ENCODE measurements at places on chromosomes 2 and 18.

DNA sequence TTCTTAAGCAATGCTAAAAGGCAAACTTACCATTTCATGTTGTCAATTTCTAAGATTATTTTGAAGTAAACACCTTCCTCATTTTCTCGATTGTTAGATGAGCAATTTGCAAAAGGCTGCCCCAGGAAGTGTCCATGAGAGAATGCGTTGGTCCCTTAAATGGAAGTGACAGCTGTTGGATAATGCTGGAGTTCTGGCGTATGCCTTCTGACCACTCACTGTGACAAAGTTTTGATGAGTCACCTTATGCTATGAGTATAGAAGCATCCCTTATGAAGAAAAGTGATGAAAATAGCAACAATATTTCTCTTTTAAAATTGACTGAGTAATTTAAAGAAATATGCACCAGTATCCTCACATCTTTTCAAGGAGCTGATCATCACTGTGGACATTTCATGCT lies 1497.5 kb downstream of the DPP10 start:
- DNase-seq = peak; percentile 43

DNA sequence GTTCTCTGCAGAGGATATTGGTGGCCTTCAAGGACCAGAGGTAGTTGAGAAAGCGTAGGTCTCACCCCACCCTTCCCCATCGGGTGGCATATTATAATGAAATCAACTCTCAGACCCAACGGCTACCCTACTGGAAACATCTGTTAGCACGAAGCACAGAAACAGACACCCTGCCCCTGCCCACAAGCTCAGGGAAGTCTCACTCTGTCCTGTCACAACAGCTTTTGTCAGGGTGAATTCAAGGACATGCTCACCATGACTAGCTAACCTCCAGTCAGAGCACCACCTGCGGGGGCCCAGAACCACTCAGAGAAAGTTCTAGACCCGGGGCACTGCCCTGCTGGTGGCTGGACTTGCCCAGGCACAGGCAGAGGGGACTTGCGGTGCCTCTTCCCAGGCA lies 3.5 kb upstream of the B3GNT7 start:
- no peak for DNase-seq

DNA sequence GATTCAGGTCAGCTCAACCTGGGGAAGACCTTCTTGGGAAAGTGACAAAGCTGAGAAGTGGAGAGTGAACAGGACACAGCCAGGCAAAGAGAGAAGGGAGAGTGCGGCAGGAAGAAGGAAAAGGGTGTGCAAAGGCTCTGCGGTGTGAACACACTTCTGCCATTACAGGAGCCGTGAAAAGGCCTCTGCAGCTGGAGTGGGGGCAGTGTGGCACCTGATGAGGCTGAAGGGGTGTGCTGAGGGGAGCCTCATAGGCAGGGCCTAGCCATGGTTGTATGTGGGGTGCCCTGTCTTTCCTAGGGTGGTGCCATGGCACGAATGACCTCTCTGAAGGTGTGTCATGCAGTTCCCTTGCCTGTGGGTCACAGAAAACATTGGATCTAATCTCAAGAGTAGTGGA lies 347.6 kb downstream of the CYRIA start:
- DNase-seq = no peak

DNA sequence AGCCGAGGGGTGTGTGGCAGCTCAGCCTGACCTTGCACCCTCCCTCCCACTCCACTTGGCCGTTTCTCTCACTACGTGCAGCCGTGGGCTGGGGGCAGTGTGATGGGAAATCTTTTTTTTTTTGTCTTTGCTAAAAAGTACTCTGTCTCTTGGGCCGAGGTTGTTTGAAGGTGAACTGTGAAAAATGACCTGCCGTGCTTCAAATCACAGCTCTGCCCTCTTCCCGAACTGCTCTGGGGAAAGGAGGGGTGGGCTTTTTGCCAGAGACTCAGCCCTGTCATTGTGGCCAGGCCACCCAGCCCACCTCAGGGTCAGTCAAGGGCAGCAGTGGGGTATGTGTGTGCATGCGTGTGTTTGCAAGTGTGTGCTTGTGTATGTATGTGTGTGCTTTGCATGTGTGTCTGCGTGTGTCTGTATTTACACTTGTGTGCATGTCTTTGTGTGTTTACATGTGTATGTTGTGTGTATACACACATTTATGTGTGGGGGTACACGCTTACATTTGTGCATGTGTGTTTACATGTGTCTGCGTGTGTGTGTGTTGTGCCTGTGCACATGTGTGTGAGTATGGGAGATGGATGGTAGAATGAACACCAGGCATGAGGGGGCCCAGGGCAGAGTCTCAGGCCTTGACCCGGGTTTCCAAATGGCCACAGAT lies 61.3 kb upstream of the HAAO start:
- no peak for DNase-seq

- no peak for DNase-seq
These were observed 345.1 kb downstream of the CYP26B1 start for GRCh38 chr2:71802556-71802955.

- no peak for DNase-seq
These were observed 38.1 kb upstream of the NTSR2 start for GRCh38 chr2:11708106-11708505.

DNA sequence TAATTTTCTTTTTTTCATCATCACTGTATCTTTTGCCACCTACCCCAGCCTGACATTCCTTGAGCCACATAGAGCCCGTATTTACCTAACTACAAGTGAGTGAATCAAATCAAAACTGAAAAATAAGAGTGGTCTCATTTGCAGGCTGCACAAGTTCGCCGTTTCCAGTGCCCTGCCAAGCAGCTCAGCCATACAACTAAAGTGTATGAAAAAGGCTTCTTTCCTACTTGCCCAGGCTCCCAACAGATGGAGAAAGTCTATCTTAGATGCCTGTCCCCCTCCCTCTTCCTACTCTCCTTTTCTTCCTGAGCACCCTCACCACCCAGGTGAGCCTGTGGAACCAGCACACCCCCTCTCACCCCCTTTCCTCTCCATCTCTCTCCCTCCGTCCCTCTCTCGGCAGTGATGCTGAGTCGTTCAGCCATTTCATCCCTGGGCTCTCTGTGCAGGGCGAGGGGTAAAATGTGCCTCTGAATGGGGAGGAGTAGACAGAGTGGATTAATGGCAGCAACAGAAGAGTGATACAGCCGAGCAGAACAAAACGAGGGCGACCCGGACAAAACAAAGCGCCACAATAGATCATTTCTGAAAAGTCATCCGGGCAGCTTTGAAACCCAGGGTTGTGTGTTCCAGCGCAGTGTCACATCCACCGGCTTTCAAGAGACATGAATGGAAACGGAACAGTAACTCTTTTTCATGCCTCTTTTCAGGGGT lies 65.0 kb upstream of the POU3F3 start:
- DNase-seq = no peak

GRCh38 chr2:219459460-219460311 lies 25.0 kb downstream of the SPEG start:
- peak; percentile 66 for DNase-seq

DNA sequence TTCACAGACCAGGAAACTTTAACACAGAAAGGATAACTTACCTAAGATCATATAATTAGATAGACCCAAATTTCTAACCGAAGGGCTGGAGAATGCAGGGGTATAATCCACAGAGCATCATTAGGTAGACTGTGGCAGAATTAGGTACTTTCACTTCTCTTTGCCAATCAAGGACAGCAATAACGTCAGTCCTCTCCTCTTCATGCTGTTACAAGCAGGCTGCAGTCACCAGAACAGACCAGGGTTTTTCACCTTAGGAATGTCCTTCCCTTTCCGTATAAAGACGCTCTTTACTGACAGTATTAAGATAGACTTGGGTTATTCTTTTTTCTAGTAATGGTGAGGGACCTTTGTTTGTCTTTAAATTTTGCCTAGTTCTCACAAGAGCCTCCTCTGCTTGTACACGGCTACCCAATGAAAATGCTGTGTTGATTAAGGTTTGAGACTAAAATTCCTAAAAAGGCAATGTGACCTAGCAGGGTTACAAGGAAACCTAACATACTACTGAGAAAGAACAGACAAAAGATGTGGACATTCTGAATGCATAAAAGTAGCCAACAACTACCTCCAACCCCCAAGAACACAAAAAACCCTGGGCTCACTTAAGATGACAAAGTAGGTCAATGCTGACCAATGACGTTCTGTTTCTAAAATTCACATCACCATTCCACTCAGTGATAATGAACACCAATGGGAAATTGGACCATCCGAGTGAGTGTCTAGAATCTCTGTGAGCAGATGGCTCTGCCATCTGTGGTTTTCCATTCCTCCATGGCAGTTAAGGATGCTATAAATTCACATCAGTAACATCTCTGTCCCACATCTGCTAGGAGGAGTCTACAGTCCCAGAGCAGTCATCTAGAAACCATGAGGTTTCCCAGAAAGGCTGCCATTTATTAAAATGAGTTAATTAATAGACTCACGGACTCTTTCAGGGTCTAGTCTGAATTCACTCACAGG lies 2.1 kb downstream of the PDIA6 start:
- no peak for DNase-seq

DNA sequence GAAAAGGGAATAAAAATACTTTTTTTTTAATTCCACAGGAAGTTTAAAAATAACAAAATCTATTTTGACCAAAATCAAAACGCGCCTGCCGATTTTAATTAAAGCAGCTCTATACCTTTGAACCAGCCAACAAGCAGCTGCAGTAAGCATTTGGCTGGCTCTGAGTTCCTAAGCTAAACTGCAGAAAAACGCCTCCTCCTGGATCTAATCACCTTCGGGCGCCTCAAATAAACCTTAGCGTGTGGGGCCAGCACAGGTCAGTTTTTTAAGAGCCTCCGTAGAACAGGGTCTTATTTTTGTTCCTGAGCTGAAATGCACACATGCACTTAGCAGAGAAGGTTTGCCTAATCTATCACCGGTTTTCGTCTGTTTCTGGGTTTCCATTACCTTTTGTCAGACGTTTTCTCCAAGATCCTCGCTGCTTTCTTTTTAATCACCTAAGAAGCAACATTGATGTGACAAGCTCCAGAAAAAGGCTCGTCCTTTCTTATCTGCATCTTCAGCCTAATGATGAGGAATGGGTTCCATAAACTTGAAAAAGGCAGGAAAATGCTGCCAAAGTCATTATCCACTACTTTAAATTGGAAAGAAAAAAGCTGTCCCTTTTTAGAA lies 64.7 kb upstream of the HNRNPA3 start:
- DNase-seq = peak; percentile 60

GRCh38 chr2:33358878-33359277 lies 117.6 kb upstream of the RASGRP3 start:
- no peak for DNase-seq

- peak; percentile 5 for DNase-seq
These were observed 27.9 kb downstream of the NEMP2 start for GRCh38 chr2:190506666-190507065.

DNA sequence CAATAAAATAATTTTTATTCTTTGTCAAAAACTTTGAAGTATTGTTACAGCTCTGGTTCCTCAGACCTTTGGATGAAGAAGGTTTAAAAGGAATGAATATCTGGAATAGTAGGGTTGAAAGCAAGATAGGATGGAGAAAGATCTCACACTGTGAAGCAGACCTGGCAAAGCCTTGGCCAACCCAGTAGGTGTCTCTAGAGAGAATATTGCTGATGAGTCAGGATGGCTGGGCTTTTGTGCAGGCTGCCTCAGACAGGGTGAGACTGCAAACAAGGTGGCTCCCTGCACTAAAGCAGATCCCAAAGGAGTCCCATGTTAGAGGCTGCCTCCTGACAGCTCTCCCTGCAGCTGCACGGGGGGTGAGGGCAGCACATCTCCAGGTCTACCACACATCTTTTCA lies 226.0 kb upstream of the ITGA4 start:
- peak; percentile 44 for DNase-seq

DNA sequence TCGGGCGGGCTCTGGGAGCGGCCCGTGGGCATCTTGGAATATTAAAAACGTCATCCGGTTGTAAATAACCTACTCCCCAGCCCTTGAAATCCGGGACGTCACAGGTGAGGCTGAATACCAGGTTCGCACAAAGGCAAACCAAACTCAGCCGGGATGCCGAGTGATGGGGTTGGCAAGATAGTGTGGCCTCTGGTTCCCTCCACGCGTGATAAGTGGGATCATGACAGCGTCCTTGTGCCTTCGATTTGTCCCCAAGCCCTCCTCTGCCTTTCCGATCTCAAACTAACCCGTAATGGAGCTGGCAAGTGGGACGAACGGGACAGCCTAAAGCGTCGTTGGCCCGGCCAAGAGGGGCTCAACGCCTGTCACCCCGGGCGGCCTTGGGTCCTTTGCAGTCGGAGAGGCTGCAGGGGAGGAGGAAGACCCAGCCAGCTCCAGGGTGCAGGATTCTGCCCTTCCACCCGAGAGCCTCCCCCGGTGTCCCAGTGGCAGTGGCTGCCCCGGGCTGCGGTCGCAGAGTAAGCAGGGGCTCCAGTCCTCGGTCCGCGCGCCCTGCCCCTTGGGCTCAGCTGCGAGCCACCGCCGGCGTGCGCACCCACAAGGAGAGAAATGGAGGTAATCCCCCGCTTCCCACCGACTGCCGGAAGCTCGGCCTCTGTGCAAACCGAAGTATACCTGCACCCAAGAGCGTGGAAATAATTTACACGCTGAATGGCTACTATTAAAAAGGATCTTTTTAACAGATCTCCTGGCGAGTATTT lies 13.4 kb upstream of the PAX3 start:
- DNase-seq = peak; percentile 11

DNA sequence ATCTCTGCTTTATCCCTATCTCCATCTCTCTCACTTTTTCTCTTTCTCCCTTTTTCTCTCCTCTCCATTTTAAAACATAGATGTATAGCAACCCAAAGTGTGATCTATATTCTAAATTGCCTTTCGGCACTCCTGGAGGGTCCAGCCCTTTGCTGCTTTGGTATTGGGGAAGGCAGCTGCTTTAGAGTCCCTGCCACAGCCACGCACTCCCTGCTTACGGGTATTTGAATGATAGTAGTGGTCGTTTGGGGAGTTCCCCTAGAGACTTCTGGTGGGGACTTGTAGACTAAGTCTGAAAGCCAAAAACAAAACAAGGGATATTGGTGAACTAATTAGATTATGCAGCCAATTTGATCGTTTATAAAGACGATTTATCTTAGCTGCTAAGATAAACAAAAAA lies 11.9 kb downstream of the QPCT start:
- DNase-seq = no peak

GRCh38 chr2:159146996-159147666 lies 139.4 kb downstream of the WDSUB1 start:
- no peak for DNase-seq

DNA sequence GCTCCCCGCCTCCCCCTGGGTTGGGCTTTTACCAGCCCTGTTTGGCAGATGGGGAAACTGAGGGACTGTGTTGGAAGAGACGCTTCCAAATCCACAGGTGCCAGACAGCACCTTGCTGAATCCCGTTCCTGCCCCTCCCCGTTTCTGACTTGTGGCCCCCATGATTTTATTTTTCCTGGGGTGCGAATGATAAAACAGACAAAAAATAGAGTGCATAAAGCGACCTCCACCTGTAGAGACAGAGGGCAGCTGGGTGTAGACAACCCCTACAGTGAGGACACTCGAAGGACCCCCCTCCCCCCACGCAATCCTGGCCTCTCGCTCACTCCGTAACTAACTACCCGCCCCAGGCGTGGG lies 2.2 kb upstream of the CTDSP1 start:
- DNase-seq = no peak

Measured in DMS53 (cell line).